ENCODE measurements at places on chromosomes 11 and 22. TPM values are rescaled to one million over a fixed set of nuclear protein-coding genes. Genes with fewer than 3 reads are reported as not detected.

Gene USP28
- 35.6 TPM for total RNA-seq

Gene INS
- not detected for total RNA-seq

Gene OR5AR1
- not detected for total RNA-seq

Gene SULT4A1
- not detected for total RNA-seq

Gene OR5P2
- not detected for total RNA-seq

Gene CRYBB2
- not detected for total RNA-seq
